ENCODE measurements at places on chromosomes 16 and 17.
A peak's percentile ranks its signal among the peaks of the same experiment; 100 is the strongest.

DNA sequence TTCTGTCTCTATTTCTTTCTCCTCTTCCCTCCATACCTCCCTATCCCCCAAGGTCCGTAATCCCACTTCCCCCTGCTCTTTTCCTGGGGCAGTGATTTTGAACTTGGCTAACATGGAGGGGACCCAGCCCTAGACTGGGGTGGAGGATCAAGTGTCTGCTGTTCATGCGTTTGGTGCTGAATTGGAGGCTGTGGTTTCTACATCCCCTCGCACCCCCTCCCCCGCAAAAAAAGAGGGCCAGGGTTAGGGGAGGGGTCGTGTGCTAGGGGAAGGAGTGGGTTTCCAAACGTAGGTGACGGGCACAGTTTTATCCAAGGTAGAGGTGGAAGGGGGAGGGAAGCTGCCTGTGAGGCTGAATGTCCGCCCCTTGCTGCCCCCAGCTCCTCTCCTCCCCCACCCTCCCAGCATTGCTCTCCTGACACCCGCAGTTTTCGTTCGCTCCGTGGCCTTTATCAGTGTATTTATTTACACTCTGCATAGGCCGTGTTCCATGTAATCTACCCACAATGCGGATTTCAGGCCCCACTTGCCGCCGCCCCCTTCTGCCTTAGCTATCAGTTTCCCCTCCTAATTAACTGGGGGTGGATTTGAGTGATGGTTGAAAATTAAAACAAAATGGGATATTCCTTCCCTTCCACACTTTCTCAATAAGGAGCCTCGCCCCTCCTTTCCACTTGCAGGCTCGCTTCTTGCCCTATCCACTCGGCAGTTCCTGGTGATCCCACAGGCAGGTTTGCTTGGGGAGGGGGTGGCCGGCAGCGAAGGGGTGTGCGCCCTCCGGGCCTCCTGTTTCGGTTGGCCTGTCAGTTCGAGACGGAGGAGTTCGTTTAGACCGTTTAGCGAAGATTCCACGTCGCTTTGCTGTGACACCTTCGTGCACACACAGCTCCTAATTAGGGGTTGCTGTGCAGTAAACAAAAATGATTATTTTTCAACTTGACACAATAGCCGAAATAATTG lies 2.0 kb downstream of the GNAO1 start:
- no peak for DNase-seq

GRCh38 chr16:10556236-10556635 lies 24.2 kb downstream of the EMP2 start:
- DNase-seq = no peak

- no peak for DNase-seq
Observed at GRCh38 chr16:55825115-55825728, 7.7 kb downstream of the CES1 start.

DNA sequence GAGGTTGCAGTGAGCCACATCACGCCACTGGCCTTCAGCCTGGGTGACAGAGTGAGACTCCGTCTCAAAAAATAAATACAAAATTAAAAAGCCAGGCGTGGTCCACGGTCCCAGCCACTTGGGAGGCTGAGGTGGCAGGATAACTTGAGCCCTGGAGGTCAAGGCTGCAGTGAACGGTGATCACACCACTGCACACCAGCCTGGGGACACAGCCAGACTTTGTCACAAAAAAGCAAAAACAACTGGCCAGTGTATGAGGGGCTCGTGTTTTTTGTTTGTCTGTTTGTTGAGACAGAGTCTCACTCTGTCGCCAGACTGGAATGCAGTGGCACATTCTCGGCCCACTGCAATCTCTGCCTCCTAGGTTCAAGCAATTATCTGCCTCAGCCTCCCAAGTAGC lies 1.2 kb upstream of the UBB start:
- DNase-seq = no peak

DNA sequence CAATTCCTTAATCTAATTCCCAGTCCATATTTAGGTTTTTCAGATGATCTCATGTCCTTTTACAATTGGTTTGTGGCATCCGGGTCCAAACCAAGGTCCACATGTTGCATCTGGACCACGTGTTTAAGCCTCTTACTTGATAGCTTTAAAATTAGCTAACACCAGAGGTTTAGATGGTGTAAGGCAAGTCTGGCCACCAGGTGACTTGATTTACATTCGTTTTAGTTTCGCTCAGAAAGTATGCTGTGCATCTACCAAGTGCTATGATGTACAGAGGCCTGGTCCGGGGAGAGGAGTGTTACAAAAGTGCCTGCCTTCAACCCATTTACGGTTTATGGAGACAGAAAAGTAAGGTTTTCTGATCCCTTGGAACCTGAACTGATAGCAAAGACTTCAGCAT lies 878 bp upstream of the DNAJA2 start:
- peak; percentile 71 for DNase-seq

DNA sequence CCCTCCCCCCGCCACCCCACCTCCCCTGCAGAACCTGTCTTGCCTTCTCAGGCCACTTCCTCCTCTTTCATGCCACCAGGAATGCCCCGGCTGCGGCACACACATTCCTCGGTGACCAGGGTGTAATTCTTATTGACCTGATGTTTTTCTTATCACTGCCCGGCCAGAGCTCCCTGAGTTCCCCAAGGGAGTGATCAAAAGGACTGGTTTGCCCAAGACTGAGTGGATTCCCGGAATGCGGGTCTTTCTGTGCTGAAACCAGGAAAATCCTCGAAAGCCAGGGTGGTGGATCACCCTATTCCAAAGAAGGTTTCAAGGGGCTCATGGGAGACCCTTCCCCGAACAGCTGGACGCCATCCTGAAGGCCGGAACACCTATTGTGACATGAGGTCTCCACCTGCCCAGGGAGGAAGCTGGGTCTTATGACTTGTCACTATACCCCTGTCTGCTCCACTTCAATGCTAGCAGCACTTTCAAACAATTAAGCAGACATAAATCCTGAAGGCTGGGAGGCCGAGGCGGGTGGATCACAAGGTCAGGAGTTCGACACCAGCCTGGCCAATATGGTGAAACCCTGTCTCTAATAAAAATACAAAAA lies 53.0 kb upstream of the RPL38 start:
- DNase-seq = no peak

- no peak for DNase-seq
Observed at GRCh38 chr17:80297996-80298560, 37.4 kb downstream of the RNF213 start.

DNA sequence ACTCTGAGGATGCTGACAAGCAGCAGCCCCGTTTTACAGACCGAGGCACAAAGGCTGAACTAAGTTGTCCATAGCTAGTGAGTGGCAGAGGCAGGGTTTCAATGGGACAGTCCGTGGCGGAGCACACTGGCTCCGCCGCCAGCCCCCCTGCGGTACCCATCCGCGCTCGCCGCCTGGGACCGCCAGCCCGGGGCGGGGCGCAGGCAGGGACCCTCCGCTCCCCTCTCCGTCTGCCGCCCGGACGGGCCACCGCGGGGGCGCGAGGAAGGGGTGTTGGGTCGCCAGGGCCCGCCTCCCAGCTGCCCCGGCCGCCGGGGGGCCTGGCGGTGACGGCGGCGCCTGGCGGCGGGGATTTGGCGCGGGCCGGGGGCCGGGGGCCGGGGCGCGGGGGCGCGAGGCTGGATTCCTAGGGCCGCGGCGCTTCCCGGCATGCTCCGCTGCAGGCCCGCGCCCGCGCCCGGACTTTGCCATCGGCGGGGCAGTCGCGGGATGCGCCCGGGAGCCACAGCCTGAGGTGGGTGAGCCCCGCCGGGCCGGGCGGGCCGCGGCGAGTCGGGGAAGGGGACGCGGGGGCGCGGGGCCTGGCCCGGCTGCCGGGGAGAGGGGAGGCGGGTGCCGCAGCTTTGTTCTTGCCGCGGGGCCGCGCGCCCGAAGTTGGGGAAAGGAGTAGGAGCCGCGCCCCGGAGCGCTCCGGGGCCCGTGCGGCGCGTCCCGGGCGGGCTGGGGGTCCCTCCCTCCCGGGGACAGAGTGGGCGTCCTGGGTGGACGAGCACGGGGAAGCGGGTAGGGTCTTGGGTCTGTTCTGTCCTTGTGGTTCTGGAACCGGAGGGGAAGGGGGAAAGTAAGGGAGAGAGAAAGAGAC lies at the start of gene TMEM98:
Gene TMEM98, plus strand, starts transcription at position 430 of the 862 bp plus-strand sequence. CDS start 3,376 bp downstream, outside the sequence.
- DNase-seq = peak; percentile 39

DNA sequence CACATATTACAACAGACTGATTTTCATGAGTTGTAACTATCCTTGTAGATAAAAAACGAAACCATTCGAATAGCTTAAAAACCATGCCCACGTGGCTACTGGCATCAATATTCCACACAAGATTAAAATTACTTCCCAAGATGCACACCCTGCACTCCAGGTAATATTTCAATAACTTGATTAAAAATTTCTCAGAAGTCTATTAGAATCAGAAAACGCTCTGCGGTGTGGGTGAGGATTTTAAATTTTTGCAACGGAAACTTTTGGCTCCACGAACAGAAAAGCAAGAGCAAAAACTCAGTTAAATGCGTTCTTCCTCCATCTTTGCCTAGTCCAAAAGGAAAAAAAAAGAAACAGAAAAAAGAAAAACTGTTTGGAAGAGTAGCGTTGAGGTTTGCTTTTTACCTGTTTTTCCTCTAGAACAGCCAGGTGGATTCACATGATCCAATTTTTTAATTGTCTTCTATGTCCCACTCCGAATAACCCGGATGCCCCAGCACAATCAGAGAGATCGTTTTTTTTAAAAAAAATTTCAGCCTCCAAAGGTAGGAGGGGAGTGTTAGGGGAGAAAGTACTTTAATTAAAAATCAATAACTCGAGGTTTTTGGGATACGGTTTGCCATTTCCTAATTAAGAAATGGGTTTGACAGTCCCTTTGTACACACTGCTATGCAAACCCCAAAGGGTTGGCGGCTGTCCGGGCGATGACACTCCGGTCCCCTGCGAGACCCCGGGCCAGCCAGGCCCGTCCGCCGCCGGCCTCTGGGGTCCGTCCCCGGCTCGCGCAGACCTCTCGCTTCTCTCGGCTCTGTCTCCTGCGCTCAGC lies 708 bp upstream of the NFAT5 start:
- DNase-seq = peak; percentile 23

DNA sequence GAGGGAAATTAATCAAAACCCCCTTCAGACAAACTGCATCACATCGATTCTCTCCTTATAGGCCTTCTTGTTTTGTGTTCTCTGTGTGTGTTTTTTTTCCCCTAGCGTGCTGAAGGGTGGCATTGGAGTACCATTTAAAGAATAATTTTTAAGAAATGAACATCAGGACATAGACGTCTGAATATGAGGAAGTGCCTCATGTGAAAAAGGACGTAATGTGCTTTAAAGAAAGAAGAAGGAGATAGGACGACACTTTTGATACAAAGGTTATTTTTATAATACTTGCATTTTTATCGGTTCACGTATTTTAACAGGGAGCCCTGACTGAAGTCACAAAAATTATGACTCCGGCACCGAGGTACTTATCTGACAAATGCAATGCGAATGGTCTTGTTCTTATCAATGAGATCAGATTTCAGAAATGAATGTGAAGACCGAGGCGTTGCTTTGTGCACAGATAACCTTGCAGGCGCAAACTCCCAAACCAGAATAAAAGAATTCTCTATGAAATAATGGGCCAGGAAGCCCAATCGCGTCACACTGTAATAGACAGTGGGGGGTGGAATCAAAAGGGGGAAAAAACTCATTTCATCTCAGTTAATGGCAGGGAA lies 606.3 kb downstream of the MAF start:
- DNase-seq = no peak

DNA sequence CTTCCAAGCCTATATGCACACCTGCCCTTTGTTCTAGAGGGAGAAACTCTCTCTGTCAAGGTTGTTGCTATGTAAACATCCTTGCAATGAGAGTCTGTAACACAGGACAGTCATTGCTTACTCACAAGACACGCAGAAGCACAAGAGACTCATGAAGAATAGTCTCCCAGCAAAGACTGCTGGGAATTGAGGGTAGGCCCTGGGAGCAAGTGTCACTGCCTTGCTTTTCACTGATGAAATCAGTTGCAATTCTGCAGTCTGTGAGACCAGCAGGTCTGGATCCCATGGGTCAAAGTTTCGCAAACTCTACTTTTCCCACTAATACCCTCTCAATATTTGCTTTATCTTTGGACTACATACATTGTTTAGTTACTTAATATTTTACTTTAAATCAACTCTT lies 177.4 kb downstream of the FTO start:
- DNase-seq = peak; percentile 62

DNA sequence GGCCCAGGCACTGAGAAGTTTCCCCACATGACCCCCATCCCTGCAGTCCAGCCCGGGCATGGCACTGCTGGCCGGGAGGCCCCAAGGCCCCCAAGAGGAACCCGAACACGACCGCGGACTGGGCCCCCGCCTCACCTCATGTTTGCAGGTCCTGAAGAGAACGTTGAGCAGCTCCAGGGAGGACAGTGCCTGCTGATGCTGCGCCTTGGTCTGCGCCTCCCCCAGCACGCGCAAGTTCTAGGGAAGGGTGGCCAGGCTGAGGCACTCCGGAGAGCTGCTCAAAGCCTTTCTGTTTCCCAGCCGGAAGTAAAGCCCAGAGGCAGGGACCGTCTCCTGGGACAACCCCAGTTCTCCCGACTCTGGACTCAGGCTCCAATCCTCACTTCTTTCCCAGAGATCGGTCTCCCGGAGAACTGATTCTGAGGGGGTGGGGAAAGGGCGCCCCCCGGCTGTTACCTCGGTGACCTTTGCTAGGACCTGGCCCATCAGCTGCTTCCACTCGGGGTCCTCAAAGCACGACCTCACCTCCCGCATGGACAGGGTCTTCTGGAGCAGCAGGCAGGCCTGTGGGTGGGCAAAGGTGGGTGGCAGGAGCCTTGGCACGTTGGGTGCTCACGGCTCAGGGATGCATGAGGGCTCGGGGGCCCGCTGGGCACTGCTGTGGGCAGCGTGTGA lies 13.7 kb downstream of the MYBBP1A start:
- DNase-seq = no peak

GRCh38 chr16:4529085-4530060 lies 9.2 kb downstream of the CDIP1 start:
- DNase-seq = no peak

DNA sequence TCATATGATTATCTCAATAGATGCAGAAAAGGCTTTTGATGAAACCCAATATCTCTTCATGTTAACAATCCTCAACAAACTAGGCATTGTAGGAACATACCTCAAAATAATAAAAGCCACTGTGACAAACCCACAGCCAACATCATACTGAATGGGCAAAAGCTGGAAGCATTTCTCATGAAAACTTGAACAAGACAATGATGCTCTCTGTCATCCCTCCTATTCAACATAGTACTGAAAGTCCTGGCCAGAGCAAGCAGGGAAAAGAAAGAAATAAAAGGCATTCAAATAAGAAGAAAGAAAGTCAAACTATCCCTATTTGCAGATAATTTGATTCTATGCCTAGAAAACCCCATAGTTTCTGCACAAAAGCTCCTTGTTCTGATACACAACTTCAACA lies 999.2 kb upstream of the GOT2 start:
- no peak for DNase-seq

GRCh38 chr17:10010752-10011151 lies 105.7 kb upstream of the RCVRN start:
- no peak for DNase-seq

- no peak for DNase-seq
Observed at GRCh38 chr16:58219432-58219831, 21.5 kb upstream of the CSNK2A2 start.

All from RKO (cell line).